Neural crest cell (in vitro differentiated cells): ENCODE measurements at places on chromosomes 7 and 10. TPM values are rescaled to one million over a fixed set of nuclear protein-coding genes. Genes with fewer than 3 reads are reported as not detected.

GRCh38 chr10:34016576-34016975, 682.1 kb upstream of the NRP1 start:
- no peak overlapping the region for H3K27ac ChIP-seq
- H3K4me3 ChIP-seq, result no peak overlapping the region
- no peaks in the 10 kb centered on the region for H3K36me3 ChIP-seq
- H3K27me3 ChIP-seq, result peaks cover 5% of the 10 kb centered on the region
- H3K4me1 ChIP-seq, result peaks cover 3% of the 10 kb centered on the region
- no peak for DNase-seq

Gene TMEM176A
- total RNA-seq, result 2.0 TPM in 2 replicates

Gene FAM25G
- not detected in 2 replicates for total RNA-seq

DNA sequence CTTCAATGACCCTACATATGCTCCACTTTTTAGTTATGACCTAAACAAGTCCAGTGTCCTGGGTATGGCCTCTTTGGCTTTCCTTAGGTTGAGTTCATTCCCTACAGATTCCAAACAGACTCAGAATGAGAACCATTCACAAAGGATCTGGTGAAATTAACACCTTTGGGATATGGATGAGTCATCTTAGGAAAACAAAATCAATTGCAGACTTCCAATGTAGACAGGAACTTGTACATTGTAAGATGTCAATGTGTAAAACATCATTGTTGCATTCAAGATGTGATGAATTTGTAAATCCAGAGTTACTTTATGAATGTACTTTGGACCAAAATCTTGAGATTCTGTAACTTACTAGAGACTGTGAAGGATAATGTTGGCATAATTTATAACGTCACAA, 43.4 kb upstream of the HECTD2 start:
- H3K4me3 ChIP-seq, result no peak overlapping the region
- no peak for DNase-seq
- no peaks in the 10 kb centered on the region for H3K4me1 ChIP-seq
- peaks cover 6% of the 10 kb centered on the region for H3K36me3 ChIP-seq
- no peak overlapping the region for H3K27ac ChIP-seq

Gene ACTA2
- 7.0 and 7.6 TPM in 2 replicates for total RNA-seq

GRCh38 chr7:141325275-141325674, 225.9 kb upstream of the AGK start:
- H3K4me3 ChIP-seq, result no peak overlapping the region
- DNase-seq, result no peak
- H3K27me3 ChIP-seq, result no peaks in the 10 kb centered on the region
- H3K36me3 ChIP-seq, result no peaks in the 10 kb centered on the region

Gene WIPF3
- 4.0 and 5.1 TPM in 2 replicates for total RNA-seq

Gene FANK1
- total RNA-seq, result 2.4 and 5.0 TPM in 2 replicates

DNA sequence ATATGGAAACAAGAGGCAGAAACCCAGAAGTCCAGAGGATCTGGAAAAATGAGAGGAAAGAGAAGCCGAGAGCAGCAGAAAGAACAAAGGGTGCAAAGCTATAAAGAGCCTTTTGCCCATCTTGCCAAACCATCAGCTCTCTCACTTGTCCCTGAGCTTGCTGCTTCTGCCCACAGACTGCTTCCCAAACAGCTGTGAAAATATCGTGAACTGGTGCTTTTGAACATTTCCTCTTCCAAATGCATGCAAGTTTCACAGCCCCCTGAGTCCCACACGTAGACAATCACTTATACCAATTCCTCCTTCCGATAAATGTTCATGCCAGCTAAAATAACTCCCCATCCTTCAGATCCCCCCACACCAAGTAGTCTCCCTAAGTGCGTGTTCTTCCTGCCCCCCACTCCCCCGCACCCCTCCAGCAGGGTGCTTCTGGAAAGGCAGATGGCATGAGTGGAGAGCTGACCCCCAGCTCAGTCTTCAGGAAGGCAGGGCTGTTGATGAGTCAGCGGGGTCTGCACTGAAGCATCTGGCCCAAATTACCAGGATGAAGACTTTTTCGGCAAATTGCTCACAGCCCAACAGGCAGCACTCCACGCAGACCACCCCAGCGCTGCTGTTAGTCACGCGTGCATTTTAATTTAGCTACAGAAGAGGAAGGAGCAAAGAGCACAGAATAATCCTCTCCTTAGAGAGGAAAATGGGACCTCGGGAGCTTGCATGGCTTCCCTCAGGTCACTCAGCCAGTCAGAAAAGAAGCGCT, 76.1 kb upstream of the KCNMA1 start:
- no peaks in the 10 kb centered on the region for H3K36me3 ChIP-seq
